ENCODE measurements at places on chromosomes 12 and 14.

- no peak for DNase-seq
These were observed 7.0 kb downstream of the CKAP4 start for GRCh38 chr12:106240821-106241220.

GRCh38 chr14:105015905-105016304 is 5.0 kb downstream of the CDCA4 start:
- DNase-seq, result no peak

- no peak for DNase-seq
These were observed 70.6 kb upstream of the SLC24A4 start for GRCh38 chr14:92252323-92252722.

- DNase-seq, result peak; percentile 13
These were observed 287.5 kb downstream of the FOXG1 start for GRCh38 chr14:29054119-29054518.

GRCh38 chr12:120909633-120910298 is 5.6 kb upstream of the SPPL3 start:
- no peak for DNase-seq

DNA sequence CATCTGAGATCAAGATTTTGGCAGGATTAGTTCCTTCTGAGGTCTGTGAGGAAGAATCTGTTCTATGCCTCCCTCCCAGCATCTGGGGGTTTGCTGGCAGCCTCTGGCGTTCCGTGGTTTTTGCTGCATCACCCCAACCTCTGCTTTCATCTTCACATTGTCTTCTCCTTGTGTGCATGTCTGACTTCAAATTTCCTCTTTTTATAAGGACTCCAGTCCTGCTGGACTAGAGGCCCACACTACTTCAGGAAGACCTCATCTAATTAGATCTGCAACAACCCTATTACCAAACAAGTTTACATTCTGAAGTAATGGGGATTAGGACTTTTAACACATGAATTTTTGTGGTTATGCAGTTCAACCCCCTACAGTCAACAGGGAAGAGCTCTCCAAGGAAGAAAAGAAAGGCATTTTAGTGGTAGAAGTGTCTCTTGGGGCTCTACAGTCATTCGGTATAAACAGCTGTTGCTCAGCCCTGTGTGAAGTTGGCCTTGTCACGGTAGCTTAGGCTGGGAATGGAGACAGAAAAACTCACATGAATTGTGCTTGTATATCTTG is 89.7 kb downstream of the CAND1 start:
- peak; percentile 96 for DNase-seq

DNA sequence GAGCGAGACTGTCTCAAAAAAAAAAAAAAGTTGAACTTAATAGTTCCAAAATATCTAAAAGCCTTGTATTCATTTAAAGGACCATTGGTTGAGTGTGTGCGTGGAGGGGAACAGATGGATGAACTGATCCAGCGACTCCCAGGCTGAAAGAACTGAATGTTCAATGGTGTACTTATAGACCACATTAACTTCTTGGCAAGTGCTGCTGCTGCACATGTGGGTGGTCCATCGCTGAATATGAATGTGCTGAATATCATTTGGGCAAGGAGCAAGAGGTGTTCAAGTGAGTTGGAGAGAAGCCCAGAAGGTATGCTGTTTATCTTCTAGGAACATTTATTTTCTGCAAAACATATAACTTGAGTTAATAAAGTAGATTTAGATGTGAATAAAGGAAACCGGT is 289.0 kb upstream of the RPL10L start:
- no peak for DNase-seq

DNA sequence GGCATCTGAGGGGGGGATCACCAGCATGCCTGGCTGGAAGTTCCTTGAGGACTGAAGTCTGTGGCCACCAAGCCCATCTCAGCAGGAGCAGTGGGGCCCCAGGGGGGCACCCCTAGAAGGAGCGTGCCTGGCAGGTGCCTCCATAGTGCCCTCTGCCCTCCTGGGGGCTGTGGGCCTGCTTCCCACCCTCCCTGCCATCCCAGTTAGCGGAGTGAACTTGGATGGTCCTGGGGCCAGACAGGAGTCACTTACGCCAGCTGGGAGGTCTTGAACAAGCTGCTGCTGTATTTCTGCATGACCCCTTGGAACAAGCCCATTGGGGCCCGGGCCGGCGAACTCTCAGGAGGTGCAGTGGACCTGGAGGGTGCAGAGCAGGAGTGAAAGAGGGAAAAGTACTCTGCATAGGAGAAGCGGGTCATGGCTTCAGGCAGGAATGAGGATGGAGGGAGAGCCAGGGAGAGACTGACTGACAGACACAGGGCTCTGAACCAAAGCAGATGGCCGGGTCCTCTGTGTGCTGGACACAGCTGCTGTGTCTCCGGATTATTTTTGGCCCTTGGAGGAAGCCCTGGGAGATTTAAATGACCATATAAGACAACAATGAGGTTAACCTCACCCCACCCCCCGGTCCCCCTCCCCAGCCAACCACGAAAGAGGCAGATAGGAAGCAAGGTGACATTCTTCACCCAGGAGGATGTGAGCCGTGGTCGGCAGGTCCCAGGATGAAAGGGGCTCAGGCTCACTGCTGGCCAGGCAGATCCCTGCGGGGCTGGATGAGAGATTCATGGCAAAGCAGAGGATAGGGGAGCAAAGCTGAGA is 19.6 kb downstream of the ASB2 start:
- no peak for DNase-seq

GRCh38 chr12:56034586-56035332 is 7.0 kb upstream of the RPS26 start:
- no peak for DNase-seq

- no peak for DNase-seq
These were observed 33.3 kb upstream of the CCDC198 start for GRCh38 chr14:57526942-57527341.

- DNase-seq, result no peak
These were observed 141.6 kb downstream of the CNTN1 start for GRCh38 chr12:40833818-40834217.

DNA sequence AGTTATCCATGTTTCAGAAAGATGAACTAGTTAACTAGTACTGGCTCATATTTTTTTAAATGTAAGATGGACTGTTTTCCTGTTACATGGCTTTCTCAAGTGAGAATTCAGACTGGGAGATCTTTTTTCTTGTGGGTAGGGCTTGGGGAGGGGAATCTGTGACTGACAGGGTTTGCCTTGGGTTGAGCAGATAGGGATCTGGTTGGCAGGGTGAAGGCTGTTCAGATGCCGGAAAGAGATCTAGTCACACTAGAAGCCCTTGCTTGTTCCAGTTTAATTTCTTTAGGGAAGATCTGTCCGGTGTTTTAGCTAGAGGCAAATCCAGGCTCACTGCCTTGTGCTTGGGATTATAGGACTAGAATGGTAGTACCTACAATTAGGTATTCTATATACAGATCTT is 63.2 kb downstream of the FBXO33 start:
- no peak for DNase-seq
